Vagina (tissue), 2 donors: ENCODE measurements at places on chromosomes 4 and X. TPM values are rescaled to one million over a fixed set of nuclear protein-coding genes. Genes with fewer than 3 reads are reported as not detected.

- no peak overlapping the region for H3K4me3 ChIP-seq
- peaks cover 18% of the 10 kb centered on the region for H3K4me1 ChIP-seq
- peak overlapping the region; percentile 2 for H3K27ac ChIP-seq
- H3K27me3 ChIP-seq = no peaks in the 10 kb centered on the region
Observed at GRCh38 chr4:124212815-124213630, 499.5 kb downstream of the ANKRD50 start.

- DNase-seq = no peak
- H3K27me3 ChIP-seq = no peaks in the 10 kb centered on the region
- no peaks in the 10 kb centered on the region for H3K4me1 ChIP-seq
- no peaks in the 10 kb centered on the region for H3K36me3 ChIP-seq
Observed at GRCh38 chr4:131388277-131388676, 1760.8 kb upstream of the PCDH10 start.

Gene HSD17B13
- total RNA-seq = 23.8 TPM

DNA sequence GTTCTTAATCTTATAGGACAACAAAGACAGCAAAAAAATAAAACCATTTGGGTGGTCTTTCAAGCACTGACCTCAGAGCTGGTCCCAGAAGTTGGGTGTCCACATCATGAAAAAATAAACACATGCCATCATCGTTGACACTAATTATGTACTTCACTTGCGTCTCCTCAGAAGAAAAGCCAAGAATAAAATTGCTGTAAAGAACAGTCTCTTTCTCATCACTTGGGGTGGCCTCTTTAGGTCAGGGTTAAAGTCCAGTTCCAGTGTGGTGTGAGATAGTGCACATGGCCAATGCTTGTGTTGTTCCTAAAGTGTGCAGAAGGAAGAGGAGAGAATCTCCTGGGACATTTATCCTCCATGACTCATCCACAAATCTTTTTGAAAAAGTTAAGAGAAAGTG lies 49.5 kb upstream of the IBSP start:
- no peak overlapping the region for H3K27ac ChIP-seq
- no peaks in the 10 kb centered on the region for H3K27me3 ChIP-seq
- no peaks in the 10 kb centered on the region for H3K4me1 ChIP-seq
- H3K4me3 ChIP-seq = no peak overlapping the region
- no peak for DNase-seq

Gene MFAP3L
- 2.2 TPM for total RNA-seq

Gene MAGEA8
- not detected for total RNA-seq

DNA sequence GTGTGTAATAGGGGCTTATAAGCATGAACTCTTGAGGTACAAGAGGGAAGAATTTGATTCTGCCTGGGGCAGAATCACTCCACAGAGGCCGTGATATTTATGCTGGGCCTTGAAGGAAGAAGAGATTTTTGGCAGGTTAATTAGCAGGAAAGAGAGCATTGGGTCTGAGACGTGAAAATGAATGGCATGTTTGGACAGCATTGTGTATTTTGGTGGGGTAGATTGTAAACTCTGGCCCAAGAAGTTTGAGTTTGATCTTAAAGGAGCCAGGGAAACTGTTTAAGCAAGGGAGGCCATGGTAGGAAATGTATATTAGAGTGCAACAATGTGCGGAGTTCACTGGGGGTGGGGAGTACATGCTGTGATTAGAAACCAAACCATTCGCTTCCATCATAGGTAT lies 62.4 kb downstream of the NPNT start:
- no peaks in the 10 kb centered on the region for H3K4me1 ChIP-seq
- H3K27ac ChIP-seq = no peak overlapping the region
- no peaks in the 10 kb centered on the region for H3K27me3 ChIP-seq
- H3K4me3 ChIP-seq = no peak overlapping the region
- no peaks in the 10 kb centered on the region for H3K36me3 ChIP-seq

Gene SLC38A5
- 15.5 TPM for total RNA-seq

DNA sequence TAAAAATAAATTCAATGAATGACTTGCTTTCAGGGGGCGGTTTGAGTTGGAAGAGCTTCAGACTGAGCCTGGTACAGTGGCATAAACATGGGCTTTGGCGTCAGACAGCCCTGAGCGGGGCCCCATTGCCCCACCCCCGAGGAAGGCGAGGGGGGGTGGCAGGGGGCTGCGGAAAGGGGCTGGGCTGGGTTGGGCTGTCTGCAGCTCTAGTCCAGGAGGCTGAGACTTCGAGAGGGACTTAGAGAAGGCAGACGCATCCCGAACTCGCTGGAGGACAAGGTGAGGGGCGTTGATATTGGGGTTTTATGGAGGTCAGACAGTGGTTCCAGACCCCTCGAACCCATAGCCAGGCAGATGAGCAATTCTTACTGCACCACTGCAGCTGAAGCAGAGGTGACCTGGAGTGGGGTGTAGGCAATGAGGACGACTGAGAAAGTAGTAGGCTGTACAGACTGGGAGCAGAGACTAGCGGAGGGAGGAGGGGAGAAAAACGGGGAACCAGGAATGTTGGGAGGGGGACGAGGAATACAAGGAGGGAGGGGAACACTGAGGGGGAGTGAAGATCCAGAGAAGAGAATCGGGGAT lies at the start of gene MAGED2:
Gene MAGED2, plus strand, starts transcription at position 222 of the 585 bp plus-strand sequence. CDS start 1,587 bp downstream, outside the sequence.
- H3K4me3 ChIP-seq = peak within 1 kb of the TSS; percentile 64
- H3K4me1 ChIP-seq = peaks cover 17% of the 10 kb centered on the region
- H3K36me3 ChIP-seq = peaks cover 17% of the 10 kb centered on the region
- no peak for DNase-seq
- no peaks in the 10 kb centered on the region for H3K27me3 ChIP-seq
